Activated effector memory CD4-positive, alpha-beta T cell treated with Interleukin-2 at 50 U/mL for 16 hours (primary cell): ENCODE measurements at places on chromosomes 2 and 18.

GRCh38 chr2:190634381-190634780, 14.5 kb upstream of the NAB1 start:
- DNase-seq = no peak

GRCh38 chr2:121735518-121736074, 1.1 kb downstream of the NIFK start:
- no peak for DNase-seq

DNA sequence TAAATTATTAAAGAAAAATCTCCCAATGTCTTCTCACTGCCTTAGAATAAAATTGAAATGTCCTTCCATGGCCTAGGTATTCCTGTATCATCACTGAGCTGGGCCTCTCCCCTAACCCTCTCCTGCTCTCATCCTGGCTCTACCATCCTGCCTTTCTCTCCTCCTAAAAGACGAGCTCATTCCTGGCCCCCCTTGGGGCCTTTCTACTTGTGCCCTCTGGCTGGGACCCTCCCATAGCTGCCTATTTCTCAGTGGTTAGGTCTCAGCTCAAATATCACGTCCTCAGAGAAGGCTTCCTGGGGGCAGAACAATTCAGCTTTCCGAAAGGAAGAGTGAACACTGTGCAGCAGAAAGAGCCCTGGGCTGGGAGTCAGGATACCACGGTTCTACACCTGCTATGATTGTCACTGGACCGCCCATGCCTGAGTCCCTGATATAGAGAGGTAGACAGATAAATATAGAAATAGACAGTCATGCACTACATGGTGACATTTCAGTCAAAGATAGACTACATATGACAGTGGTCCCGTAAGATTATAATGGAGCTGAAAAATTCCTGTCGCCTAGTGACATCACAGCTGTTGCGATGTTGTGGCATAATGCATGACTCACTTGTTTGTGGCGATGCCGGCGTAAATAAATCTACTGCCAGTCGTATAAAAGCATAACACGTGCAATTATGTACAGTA, 9.4 kb downstream of the DNPEP start:
- DNase-seq = no peak

DNA sequence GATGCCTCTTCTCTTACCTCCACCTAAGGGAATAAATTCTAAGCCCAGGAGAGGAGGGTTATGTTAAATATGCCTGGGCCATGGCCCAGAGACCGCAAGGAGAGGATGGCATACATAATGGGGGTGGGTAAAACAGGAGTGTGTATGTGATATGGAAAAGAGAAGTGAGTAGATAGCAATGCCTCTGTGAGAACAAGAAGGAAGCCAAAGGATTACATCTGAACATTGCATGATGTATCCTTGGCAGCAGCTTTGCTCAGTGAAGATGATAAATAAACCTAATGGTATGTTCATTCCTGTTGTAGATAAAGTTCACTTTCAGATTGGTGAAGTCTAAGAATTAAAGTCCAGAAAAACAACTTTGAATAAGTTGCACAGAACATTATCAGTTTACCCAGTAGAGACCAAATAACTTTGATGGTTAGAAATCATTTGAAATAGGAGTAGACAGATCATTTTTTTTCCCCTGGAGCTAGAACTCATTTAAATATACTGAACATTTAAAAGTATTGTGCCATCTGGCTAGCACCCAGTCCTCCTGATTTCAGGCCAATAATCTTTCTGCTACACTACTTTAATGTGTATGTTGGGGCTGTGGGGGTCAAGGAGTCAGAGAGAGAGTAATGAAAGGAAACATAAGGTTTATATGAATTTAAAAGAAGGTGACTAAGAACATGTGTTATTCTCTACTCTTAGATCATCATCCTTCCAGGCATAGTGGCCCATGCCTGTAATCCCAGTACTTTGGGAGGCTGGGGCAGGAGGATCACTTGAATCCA, 231.7 kb downstream of the PARD3B start:
- no peak for DNase-seq

DNA sequence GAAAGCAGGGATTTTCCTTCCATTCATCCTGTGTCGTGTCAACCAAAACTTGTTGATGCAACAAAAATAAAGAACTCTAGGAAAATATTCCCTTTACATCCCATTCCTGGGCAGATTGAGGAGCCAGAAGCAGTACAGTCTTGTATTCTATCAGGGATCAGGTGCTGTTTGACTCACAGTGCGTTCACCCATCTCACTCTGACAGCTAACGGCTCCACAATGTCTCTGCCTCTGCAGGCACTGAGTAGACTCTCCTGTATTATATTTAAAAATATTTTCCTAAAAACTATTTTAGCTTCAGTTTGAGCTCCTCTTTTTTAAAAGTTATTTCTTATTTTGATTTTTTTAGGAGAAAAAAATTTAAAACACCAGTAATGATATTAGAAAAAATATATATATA, 600.6 kb upstream of the SALL3 start:
- no peak for DNase-seq

GRCh38 chr2:58938988-58939387, 697.9 kb upstream of the FANCL start:
- DNase-seq = no peak

DNA sequence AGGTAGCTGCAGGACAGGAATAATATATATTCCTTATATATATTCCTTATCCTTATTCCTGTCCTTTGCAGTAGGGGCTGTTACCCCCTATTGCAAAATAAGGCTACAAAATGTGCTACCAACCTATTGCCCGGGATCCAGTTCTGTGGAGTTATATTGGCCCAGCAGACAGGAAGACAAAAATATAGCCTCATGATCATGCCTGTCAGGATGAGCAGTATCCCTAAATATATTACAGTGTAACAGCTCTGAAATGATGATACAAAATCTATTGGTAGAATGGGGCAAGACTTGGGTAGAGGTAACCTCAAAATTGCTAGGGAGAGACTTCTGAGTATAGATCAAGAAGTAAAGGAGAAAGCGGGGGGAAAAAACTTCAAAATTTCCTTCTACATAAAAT, 31.6 kb upstream of the MARCHF7 start:
- no peak for DNase-seq

- no peak for DNase-seq
Observed at GRCh38 chr2:143692162-143692561, 562.9 kb downstream of the ARHGAP15 start.
